ENCODE measurements at places on chromosomes 2 and 18.

GRCh38 chr18:2970772-2971659 is 41.9 kb downstream of the LPIN2 start:
- peak; percentile 86 for DNase-seq

DNA sequence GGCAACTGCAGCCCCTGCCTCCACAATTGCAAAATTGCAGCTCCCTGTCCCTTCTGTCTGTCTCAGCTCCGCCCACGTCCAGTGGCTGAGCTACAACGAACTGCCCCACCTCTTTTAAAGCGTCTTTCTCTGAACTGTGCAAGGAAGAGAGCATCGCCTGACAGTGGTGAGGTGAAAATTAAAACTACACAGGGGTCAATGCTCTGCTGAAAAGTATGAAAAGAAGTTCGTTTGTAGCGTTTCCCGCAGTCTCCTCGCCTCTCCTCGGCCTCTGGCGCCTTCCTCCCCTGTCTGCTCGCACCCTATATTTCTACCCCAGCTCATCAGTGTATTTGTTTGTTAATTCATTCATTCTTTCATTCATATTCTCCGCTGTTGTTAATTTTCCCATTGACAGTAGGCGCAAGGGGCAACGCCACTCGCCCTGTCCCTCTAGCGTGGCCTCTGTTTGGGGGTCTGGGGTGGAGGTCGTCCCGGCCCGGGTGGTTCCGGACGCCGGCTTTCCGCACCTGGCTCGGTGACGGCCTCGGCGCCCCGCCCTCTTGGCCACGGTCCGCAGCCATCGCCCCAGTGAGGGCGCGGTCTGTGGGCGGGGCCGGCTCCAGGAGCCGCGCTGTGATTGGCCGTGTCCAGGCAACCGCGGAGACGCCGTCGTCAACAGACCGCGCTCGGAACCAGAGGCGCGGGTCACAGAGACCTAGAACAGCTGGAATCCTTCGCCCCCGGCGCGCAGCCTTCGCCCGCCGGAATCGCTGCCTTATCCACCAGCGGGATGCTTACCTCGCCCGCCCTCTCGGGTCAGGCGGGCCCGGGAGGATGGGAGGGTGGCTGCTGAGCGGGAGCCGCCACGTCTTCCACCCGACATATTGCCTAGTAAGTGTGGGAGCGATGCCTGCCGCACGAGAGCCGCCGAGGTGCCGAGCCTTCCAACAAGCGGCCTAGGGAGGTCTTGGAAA is at the start of gene VWA3B:
VWA3B (plus strand) TSS at position 677 of the 956 bp plus-strand sequence. CDS start 5,926 bp downstream, outside the sequence.
- DNase-seq = peak; percentile 52

GRCh38 chr2:216287251-216287650 is 85.0 kb downstream of the MARCHF4 start:
- DNase-seq = no peak

GRCh38 chr2:10331702-10332401 is 29.1 kb downstream of the HPCAL1 start:
- DNase-seq = peak; percentile 94

DNA sequence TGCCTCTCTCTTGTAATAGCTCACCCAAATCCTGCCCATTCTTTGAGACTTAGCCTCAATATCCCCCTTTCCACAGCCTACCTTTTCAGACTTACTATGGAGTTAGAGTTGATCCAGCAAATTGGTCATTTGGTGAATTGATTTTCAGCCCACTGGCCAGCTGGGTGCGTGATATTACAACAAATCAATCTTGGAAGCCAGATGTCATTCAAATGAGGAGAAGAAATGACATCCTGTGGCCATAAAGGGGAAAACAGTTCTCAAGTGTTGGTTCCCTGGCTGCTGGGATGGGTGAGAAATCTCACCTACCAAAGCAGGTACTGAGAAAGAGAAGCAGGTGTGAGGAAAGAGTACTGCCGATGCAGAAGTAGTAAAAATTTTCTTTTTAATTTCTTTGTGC is 36.7 kb upstream of the FOXI3 start:
- no peak for DNase-seq

DNA sequence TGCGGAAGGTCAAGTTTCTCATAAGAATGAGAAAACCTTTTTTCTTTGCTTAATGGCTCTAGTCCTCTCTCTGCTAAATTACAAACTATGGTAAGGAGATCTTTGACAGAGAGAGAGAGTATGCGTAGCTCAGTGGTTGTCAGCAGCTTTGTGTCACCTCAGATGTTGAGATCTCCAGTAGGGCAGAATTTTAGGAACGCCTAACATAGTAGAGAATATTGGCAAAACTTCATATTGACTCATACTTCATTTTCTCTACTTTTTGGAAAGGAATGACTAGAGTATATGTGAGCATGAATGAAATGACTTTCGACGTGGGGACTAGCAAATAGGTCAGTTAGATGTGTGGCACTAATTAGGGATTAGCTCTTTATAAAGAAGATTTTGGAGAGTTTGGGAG is 64.0 kb downstream of the WDR7 start:
- no peak for DNase-seq

GRCh38 chr2:61928826-61929461 is 23.5 kb downstream of the COMMD1 start:
- no peak for DNase-seq

DNA sequence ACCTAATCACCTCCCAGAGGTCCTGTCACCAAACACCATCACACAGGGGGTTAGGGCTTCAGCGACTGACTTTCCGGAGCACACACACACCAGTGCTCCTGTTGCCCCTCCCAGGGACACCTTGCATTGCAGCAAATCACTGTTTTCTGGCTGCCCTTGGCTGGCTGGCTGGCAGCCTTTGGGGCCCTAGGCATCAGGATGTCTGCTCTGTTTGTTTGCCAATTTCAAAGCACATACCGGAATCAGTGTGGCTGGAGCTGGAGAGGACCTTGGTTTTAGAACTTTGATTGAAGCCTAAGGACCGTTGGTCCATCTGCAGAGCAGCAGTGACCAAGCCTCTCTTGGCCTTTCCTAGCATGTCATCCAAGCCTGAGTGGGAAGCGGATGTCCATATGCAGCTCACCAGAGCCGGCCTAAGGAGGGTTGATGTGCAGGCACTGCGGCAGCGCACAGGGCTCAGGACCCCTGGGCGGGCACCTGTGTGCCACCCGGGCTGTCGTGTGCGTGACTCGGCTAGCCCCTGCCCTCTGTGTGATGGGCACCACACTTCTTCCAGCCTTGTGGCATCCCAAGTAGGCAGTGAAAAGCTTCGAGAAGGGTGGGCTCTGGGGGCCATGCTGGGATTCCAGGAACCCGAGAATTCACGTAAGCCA is 62.1 kb downstream of the GBX2 start:
- DNase-seq = no peak

GRCh38 chr2:238237431-238238135 is 2.3 kb downstream of the HES6 start:
- no peak for DNase-seq

DNA sequence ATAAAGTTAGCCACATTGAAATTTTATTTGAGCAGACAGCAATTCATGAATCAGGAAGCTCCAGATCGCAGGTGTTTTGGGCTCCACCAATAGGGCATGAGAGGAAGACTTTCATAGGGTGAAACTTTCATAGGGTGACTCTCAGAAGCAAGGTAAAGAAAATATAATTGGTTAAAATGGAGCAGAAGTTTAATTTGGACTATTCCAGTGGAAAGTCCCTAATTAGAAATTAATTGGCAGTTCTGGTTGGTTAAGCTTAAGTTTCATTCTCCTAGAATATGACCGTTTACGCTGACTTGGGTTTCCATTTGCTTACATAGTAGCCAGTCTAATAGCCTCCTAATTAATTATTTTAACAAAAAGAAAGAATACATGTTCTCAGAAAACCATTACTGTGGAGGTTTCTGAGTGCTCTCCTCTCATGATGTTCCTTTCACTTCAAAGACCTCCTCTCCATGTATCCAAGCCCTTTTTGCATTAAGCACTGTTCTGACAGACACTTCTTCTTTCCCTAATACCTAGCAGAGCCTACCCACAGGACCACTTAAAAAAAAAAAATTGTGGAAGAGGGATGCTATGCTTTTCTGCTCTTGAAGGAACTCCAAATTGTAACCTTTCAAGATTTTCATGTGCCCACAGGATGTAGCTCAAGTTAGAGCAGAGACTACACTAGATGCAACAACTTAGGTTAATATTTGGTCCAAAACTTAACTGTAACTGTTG is 99.1 kb downstream of the MREG start:
- no peak for DNase-seq

- DNase-seq = no peak
Measured at GRCh38 chr2:27082773-27083409, 3.7 kb upstream of the KHK start.

DNA sequence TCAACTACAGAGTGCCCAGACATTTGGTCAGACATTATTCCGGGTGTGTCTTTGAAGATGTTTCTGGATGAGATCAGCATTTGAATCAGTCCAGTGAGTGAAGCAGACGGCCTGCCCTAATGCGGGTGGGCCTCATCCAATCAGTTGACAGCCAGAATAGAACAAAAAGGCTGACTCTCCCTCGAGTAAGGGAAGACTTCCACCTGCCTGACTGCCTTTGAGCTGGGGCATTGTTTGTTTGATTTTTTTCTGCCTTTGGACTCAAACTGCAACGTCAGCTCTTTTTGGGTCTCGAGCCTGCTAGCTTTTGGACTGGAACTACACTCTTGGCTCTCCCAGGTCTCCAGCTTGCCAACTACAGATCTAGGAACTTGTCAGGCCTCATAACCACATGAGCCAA is 111.7 kb upstream of the AGAP1 start:
- no peak for DNase-seq

DNA sequence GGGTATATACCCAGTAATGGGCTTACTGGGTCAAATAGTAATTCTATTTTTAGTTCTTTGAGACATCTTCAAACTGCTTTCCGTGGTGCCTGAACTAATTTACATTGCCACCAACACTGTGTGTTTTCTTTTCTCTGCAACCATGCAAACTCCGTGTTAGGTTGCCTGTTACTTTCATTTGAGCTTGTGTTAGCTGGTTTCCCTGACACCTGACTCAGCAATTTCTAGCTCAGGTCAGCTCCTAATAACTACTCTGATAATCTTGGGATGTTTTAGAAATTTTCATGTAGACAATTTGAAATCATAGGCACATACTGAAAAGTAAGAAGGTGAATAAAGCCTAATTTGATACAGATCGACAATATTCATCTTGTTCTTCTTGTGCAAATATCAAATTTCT is 132.3 kb downstream of the ADCYAP1 start:
- DNase-seq = no peak

GRCh38 chr2:171451074-171451473 is 17.0 kb downstream of the DCAF17 start:
- DNase-seq = no peak

DNA sequence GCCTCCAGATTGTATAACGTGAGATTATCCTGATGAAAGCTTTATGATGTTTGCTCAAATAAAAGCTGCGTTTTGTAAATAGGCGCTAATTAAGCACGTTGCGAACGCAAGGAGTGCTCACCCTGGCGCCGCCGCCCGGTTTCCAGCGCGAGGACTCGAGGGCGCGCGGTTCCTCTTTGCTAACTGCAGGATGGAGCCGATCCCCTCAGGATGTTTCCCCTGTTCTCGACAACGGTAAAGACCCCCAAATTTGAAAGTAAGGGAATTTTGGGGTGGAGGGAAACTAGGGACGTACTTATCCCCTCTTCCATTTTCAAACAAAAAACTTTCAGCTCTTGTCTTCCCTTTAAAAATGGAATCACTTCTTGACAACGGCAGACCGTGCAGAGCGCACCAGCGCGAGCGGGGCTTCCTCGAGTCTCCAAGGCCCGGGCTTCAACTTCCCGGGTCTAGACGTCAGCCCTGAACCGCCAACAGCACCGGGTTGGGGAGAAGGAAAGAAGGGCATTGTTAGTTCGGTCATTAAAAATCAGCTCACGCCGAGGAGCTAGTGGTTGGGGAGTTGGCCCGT is 1.1 kb upstream of the GBX2 start:
- DNase-seq = no peak

DNA sequence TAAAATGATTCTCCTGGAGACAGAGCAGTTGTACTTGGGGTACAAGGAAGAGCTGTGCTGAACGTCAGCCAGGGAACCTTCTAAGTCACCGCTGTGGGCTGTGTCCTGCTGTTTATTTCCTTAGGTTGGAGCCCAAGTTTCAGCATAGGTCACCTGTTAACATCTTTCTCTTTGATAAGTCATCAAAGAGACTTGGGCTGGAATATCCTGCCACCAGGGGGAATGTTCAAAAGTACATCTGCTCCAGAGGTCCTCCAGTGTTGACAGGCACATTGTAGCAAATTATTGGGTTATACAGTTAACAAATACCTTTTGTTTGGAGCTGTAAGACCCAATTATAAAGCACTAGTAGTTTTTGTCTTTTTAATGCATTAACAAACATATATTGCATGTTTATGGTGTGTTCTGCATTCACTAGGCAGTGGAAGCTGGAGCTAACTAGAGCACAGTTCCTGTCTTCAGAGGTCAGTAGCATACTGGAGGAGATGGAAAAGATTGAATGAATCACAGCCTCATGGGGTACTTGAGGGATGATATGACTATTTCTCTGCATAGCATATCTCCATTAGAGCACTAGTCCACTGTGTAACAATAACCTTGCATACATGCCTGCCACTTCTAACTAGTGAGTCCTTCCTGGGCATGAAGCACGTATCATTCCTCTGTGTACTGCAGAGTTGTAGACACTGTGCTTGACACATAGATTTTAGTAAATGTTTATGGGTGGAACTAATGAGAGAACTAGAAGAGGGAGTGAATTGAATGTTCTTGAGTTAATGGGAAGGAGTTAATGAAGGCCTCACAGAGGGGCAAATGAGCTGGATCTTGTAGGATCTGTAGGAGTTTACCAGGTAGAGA is 182.1 kb downstream of the AGAP1 start:
- no peak for DNase-seq

DNA sequence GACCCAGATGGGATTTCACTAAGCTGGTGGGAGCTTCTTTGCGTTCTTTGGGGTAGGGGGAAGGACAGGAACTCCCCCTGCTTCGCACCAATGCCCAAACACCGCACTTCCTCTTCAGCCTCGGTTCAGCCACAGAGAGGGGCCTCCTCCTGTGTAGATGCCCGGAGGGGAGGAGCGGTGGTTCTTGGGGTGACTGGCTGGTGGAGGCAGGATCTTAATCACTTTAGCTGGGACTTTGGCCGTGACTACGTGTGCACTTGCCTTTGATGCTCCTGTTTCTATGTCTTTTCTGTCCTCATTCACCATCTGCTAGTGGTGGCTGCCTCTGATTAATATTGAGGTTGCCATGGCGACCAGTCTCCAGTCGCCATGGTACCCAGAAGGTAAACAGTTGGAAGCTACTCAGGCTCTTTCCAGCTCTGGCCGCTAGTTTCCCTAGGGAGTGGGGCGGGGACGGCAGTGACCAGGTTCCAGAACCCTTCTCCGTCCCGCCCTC is 1.9 kb downstream of the CNGA3 start:
- DNase-seq = no peak

DNA sequence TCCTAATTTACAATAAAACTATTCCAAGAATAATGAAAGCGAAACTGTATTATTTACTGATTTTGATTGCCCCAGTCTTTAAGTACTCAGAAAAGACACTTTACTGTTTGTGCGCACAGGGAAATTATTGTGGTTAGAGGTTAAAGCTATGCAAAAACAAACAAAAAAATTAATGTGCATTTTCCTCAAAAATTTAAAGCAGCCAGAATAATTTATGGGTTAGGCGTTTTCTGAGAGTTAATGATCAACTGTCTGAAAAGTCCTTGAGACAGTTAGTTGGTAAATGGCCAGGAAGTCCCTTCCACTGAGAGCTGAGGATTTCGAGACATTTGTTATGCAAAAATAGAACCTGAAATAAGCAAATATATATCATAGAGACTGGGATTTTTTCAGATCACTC is 143.3 kb downstream of the IRS1 start:
- DNase-seq = no peak

All from inflammatory macrophage (primary cell).